ENCODE measurements at places on chromosomes 7 and 10.
A peak's percentile ranks its signal among the peaks of the same experiment; 100 is the strongest.

GRCh38 chr7:156089222-156089621 is 277.0 kb upstream of the SHH start:
- no peak for DNase-seq

- no peak for DNase-seq
These were observed 696 bp downstream of the MALSU1 start for GRCh38 chr7:23299770-23300300.

- no peak for DNase-seq
These were observed 203.1 kb downstream of the MLLT10 start for GRCh38 chr10:21737106-21737505.

DNA sequence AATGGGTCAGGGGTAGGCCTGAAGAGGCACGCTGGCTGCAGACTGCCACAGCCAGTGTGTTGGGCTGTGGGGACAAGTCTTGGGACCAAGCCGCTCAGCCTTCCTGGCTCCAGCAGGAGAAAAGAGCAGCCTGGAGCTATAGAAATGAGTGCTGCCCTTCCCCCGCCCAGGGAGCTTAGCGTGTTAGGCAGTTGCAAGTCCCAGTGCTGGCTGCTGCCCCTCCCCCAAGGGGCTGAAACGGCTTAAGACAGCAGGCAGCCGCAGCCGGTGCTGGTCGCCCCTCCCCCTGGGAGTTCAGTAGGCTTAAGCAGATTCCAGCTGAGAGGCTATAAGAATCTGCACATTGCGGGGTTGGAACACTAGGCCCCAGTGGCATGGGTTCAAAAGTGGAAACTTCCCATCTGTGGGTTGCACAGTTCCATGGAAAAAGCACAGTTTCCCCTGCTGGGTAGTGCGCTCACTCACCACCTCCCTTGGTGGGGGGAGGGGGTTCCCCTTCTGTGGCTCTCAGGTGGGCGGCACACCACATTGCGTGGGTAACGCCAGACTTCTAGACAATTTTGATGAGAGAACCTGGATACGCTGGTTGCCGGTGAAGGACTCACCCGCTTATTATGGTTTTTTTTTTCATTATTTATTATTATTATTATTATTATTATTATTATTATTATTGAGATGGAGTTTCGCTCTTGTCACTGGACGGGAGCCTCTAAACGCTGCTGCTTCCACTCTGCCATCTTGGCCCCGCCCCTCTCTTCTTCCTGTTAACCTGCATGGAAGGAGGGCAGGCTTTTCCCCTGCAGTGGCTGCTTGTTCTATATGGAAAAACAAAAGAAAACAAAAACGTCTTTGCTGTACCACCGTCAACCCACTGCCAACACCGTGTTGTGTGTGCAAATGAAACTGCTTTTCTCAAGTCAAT is 151.1 kb downstream of the CXCL12 start:
- DNase-seq = peak; percentile 69

GRCh38 chr10:21617267-21617666 is 83.2 kb downstream of the MLLT10 start:
- DNase-seq = peak; percentile 8
